ENCODE measurements at places on chromosomes 2 and 18. TPM values are rescaled to one million over a fixed set of nuclear protein-coding genes. Genes with fewer than 3 reads are reported as not detected.

- no peak for DNase-seq
- no peaks in the 10 kb centered on the region for H3K36me3 ChIP-seq
- no peak overlapping the region for H3K4me3 ChIP-seq
Observed at GRCh38 chr2:48328942-48329723, 200.8 kb upstream of the STON1 start.

DNA sequence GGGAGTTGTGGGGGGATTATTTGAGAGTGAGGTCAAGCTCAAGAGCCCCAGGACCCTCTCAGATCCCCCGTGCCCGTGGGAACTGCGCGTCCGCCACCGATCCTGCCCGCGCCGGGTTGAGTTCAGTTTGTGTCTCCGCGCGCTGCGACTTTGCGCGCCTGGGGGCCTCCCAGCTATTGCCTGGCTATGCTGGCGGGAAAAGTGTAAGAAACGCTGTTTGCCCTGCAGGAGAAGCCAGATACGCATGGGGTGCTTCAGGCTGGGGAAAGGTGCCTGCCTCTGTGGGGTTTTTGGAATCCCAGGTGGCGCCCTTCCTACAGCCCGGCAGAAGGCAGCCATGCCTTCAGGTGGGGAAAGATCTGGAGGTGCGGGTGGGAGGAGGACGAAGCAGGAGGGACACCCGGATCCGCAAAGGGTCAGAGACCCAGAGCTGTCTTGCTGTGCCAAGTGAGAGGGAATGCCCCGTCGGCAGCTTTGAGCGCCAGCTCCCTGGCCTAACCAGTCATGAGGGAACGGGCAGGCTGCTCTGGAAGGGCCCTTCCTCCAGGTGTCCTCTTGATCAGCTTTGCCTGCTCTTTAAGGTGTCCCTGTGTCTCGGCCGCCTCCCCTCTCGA, 22.5 kb downstream of the TEX44 start:
- no peaks in the 10 kb centered on the region for H3K36me3 ChIP-seq
- no peaks in the 10 kb centered on the region for H3K27me3 ChIP-seq
- H3K4me3 ChIP-seq, result peak overlapping the region; percentile 74
- peaks cover 41% of the 10 kb centered on the region for H3K4me1 ChIP-seq
- H3K27ac ChIP-seq, result peak overlapping the region; percentile 97

GRCh38 chr2:16298866-16299265, 358.5 kb downstream of the MYCN start:
- DNase-seq, result no peak
- H3K4me3 ChIP-seq, result no peak overlapping the region
- H3K27ac ChIP-seq, result no peak overlapping the region
- peaks cover 16% of the 10 kb centered on the region for H3K27me3 ChIP-seq

Gene LINC00305
- not detected for total RNA-seq

DNA sequence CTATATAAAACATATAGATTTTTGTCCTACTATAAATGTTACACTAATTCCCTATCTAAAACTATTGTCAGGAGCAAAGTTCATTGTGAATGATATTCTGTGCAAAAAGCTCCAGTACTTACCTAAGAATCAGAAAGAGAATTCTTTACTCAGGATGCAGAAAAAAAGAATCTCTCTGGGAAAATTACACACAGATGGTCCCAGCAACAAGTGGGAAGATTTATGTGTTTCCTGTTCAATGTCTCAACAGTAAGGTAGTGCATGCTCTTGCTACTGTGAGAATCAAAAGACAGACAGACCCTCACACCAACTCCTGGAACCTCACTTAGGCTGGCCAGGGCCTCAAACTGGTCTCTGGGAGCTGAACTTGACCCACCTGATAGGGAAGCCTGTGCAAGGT, 11.2 kb upstream of the NAPG start:
- H3K27ac ChIP-seq, result no peak overlapping the region
- H3K27me3 ChIP-seq, result peaks cover 5% of the 10 kb centered on the region
- H3K4me1 ChIP-seq, result peaks cover 14% of the 10 kb centered on the region
- no peak overlapping the region for H3K4me3 ChIP-seq
- no peak for DNase-seq

DNA sequence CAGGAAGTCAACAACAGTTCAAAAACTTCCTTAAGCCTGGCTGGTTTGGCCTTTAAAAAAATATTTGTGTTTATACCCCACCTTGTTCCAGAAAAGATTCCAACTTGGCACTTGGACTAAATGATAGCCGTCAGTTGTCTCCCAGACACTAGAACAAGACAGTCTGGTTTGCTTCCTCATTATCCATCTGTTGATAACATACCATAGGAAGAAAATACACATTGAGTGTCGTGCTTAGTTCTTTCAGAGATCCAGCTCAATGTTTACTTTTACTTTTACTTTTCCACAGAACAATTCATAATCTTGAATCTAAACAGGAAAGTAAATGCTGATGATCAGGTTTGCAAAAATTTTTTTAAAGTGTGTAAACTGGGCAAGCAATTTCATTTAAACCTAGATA, 2.4 kb upstream of the VPS54 start:
- no peaks in the 10 kb centered on the region for H3K36me3 ChIP-seq
- H3K27ac ChIP-seq, result peak overlapping the region; percentile 80
- H3K27me3 ChIP-seq, result no peaks in the 10 kb centered on the region
- no peak for DNase-seq

DNA sequence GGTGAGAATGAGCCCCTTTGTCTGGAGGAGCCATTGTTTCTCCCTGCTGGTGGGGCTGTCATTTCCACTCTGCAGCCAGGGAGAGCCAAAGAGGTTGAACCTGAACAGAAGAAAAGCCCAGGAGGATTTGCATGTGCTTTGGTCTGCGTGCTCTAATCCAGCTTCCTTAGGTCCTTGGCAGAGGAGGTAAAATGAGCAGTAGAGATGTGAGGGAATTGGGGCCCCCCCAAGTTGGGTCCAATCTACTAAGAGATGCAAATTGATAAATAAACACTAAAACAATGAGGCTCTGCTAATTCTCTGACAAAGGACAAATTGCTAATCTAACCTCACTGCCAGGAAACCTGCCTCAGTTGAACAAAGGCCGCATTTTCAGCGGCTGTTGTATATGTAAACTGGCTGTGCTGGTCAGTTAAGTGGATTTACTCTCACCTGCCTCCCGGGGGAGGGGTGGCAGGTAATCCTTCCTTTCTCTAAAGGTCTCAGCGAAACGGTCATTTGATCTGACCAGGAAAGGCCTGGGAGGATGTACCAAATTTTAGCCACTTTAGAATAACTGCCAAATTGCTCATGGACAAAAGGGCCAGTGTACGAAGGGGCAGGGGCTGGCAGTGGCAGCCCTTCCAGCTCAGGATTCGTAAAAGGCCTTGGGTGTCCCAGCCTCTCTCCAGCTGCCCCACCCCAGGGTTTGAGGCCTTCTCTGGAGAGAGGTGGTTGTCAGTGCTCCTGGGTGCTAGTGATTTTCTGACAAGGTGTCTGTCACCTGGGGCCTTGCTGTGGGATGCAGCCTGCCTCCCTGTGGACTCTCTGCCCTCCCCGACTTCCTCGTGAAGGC, 193.6 kb downstream of the MIB1 start:
- no peak for DNase-seq
- no peak overlapping the region for H3K27ac ChIP-seq
- peaks cover 10% of the 10 kb centered on the region for H3K27me3 ChIP-seq
